ENCODE measurements at places on chromosomes 5 and 9.

GRCh38 chr5:171924493-171925122 is 81.8 kb downstream of the FBXW11 start:
- DNase-seq: no peak

DNA sequence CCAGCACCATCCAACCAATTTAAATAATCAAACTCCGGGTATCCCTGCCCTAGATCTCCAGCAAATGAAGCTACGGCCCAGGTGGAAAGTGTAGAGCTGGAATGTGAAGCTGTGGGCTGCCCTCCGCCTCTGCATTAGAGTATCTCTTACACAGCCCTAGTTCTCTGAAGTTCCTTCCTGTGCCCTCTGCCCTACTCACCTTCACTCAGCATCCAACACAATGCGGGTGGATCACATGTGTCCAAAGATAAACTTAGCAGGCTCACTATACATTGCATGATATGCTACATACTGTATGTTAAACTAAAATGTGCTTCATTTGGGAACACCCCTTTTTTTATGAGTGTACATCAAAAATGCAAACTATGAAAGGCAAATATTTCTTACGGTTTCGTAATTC is 70.0 kb upstream of the RAD23B start:
- no peak for DNase-seq

GRCh38 chr5:144206141-144206540 is 35.5 kb downstream of the KCTD16 start:
- DNase-seq: no peak

DNA sequence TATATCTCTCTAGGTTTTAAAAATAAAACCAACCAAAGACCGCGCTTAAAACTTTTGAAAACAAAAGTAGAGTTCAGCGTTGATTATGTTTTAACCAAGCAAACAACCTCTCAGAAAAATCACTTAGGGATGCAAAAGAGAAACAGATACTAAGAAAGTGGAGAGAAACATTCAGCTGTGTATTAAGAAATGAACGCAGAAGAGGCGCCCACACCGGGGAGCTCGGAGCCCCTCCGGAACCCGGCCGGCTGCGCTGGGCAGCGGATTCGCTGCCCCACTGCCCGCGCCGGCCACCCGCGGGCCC is 1.4 kb downstream of the PITX1 start:
- no peak for DNase-seq

- DNase-seq: no peak
Observed at GRCh38 chr5:148387325-148387724, 3.6 kb downstream of the FBXO38 start.

DNA sequence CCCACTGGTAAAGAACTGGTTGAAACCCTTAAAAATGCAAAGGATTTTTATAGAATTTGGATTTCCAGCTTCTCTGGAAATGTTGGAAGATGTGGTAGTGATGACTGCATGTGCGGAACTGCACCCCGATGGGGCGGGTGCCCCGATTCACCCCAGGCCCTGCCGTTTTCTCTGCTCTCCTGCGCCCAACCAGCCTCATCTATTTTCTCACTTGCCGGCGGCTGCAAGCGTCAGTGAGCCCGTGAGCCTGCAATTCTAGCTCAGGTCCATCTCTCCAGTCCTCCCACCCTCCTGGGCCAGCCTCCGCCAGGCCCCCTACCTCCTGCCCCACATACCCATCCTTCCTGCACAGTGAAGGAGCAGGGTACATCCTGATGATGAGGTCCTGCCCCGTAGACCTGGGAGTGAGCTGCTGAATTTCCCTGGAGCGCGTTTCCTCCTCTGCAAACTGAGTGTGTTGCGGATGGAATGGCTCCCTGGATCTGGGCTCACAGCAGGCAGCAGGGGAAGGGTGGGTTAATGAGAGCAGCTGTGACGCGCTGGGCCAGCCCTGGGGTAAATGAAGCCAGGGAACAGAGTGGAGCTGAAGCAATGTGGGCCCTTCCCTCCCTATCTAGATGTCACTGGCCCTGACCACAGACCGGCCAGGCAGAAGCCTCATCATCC is 45.9 kb upstream of the PHYKPL start:
- DNase-seq: no peak

- DNase-seq: no peak
Observed at GRCh38 chr5:142878638-142879037, 108.5 kb downstream of the ARHGAP26 start.

GRCh38 chr5:69129413-69129812 is 35.6 kb downstream of the SLC30A5 start:
- DNase-seq: no peak

DNA sequence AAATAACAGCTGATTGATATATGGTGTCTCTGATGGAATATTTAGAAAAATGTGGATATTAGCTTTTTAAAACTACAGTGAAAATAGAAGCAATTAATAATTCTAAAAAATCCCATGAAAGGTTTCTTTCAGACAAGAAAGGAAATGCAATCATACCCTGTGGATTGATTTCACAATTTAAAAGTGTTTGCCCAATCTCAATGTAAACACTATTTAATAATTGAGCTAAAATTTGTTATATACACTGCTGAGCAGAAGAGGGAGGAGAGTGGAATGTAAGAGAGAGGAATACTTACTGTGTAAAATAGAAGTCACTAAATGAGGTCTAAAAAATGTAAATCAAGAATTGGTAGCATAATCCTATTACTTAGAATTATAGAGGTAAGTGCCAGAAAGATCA is 76.9 kb downstream of the FEM1C start:
- no peak for DNase-seq

DNA sequence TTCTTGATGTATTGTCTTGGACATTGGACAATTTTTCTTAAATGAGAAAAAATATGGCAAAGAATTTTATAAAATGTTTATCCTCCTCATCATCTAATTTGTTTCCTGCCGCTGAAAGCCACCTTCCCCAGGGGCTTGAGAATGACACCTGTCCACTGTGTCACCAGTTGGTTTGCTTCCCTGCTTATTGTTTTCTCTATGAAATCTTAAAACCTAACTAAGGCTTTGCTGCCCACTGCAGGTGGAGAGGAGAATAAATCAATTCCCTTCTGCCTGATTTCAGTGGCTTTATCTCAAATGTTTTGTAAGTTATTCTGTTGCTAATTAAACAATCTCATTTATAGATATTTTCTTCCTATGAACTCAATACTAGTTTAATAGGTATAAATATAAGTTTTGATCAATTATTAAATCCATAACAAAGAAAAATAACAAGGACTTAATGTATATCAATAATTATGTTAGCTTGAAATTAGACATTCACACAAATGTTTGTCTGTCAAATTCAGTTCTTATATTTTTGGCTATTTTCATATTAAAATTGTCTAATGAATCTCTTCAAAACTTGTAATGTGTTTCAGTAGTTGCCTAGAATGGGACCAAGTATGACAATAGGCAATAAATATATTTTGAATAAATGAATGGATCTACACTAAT is 822.5 kb downstream of the PTPRD start:
- DNase-seq: no peak

GRCh38 chr5:151772846-151773561 is 1.2 kb downstream of the G3BP1 start:
- DNase-seq: no peak

- no peak for DNase-seq
Observed at GRCh38 chr5:163916861-163917260, 411.4 kb downstream of the MAT2B start.

- DNase-seq: no peak
Observed at GRCh38 chr9:116303270-116303669, 149.7 kb downstream of the PAPPA start.

- no peak for DNase-seq
Observed at GRCh38 chr5:75729321-75729720, 12.1 kb upstream of the POC5 start.

DNA sequence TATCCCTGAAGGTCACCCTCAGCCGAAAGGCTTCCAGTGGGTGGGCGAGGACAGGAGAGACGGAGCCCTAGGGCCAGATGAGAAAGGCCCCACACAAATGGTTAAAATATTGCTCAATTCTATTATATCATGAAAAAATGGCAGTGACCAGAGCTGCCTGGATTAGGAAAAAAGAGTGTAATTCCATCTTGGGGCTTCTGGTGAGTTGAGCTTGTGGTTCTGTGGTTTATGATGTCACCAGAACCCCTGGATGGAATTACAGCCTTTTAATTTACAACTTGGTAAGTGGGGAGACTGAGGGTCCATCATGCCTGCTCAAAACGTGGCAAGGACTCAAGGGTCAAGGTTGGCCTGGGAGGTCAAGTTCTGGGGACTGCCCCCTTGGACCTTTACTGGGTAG is 55.5 kb upstream of the STC2 start:
- DNase-seq: no peak

GRCh38 chr5:5533927-5534326 is 111.5 kb downstream of the ICE1 start:
- no peak for DNase-seq

DNA sequence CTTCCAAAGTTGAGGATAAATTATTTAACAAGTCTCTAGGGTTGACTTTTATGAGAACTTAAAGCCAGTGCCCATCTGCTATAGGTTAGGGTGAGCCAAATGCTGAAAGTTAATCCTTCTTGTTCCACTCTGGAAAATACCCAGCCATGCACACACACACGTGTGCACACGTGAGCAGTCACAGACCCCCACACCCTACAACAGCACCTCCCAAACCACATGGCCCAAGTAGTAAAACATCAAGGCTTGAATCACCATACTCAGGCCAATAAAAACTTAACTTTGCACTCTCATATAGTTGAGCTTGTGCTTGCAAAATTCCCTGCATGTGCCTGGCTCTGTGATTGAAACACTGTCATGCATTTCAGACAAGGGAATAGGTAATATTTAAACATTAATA is 467.6 kb downstream of the ARHGEF28 start:
- DNase-seq: no peak

GRCh38 chr5:76799588-76799987 is 19.2 kb upstream of the F2RL1 start:
- DNase-seq: no peak

GRCh38 chr5:113017881-113018635 is 41.5 kb downstream of the DCP2 start:
- DNase-seq: no peak

GRCh38 chr9:113998114-113998513 is 80.0 kb downstream of the AMBP start:
- DNase-seq: no peak

DNA sequence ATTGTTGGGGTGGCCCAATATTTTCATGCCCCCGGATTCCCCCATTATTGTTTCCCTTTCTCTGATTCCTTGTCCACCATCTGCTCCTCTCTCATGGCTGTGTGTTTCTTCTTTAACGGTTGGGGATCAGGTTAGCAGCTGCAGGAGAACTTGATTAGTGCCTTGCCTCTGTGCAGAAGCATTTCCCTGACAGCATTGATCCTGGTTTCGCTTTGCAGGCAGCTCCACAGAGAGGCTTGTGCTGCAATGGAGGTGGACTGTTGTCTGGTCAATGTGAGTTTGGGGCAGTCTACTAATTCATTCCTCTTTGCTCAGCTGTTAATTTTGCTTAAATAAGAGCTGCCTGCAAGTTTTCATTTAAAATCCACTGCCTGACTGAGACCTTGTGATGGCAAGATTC is 32.5 kb upstream of the SSBP2 start:
- no peak for DNase-seq

GRCh38 chr9:131712151-131712716 is 27.6 kb downstream of the RAPGEF1 start:
- DNase-seq: no peak

DNA sequence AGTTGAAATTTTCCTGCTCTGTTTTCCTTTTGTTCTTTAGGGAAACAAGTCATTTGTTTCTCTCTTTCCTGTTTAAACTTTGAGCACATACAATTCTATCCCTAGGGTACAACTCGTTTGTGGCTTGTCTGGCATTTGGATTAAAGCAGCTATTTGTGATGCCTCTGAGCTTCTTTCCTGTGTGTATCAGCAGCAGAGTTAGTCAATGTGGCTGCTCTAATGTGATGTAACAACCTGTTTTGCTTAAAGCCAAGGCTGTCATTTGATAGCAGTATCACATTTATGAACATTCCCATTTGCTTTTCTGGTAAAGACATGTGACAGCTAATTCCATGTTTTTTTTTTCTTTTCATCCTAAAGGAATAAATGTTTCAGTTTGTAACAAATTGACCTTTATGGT is 314.3 kb upstream of the CHD1 start:
- DNase-seq: no peak

- DNase-seq: no peak
Observed at GRCh38 chr9:107632216-107632615, 142.6 kb upstream of the KLF4 start.

- no peak for DNase-seq
Observed at GRCh38 chr5:44387406-44387805, 1.8 kb downstream of the FGF10 start.

- DNase-seq: no peak
Observed at GRCh38 chr5:73606206-73606753, 19.7 kb upstream of the ARHGEF28 start.

GRCh38 chr9:8705861-8706260 is 906.3 kb upstream of the DMAC1 start:
- no peak for DNase-seq

DNA sequence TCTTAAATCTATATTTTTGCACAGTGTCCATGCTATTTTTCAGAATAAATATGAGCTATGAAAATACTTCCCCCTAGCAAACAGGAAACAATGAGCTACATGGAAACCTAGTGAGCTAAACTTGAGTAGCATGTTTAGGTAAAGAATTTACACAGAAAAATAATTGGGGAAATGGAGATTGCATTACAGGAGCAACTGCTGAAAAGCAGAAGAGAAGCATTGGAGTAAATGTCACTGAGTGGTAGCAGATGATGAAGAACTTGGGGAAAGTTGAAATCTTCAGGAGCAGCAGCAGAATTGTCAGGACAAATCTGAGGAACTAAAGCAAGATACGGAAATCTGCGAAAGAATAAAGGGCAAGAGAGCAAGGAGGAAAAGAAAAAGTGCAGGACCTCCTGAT is 610.3 kb downstream of the TLE1 start:
- DNase-seq: no peak

DNA sequence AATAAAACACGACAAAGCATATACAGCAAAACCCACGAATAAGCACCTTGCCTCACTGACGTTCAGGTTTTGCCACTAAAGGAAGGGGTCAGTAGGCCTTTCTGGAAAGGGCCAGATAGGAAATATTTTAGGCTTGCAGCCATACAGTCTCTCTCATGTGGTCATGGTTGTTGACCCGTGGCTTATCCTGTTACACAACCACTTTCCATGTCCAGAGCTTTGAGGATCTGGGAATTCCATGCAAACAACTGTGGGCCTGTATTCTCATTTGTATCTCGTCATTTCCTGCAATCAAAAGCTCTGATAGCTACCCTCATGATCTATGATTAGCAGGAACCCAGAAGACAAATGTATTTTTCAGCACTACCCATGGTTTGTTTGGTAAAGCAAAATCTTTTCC is 108.3 kb downstream of the DRD1 start:
- no peak for DNase-seq

DNA sequence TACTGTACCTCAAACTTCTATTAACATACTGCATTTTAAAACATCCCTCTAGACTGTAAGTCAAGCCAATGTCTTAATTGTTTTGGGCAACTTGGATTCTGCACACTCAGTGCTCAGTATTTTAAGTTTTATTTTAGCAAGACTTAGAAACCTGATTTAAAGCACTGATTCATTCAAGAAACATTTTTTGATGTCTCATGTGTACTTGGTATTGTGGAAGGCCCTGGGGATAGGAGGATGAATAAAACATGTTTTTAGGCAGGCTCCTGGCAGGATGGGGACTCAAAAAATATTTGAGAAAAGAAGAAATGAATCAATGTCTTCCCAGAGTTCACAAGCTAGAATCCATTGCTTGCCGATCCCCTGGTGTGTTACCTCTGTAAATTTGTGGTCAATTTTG is 334.0 kb upstream of the PUM3 start:
- no peak for DNase-seq

GRCh38 chr5:77957931-77958521 is 181.9 kb upstream of the TBCA start:
- DNase-seq: no peak

Data from activated CD8-positive, alpha-beta memory T cell treated with anti-CD3 and anti-CD28 coated beads for 1 hour (primary cell).